DND-41 (cell line): ENCODE measurements at places on chromosomes 6 and 20.
A peak's percentile ranks its signal among the peaks of the same experiment; 100 is the strongest.

- DNase-seq: no peak
Measured at GRCh38 chr6:25301362-25301761, 22.2 kb downstream of the CARMIL1 start.

DNA sequence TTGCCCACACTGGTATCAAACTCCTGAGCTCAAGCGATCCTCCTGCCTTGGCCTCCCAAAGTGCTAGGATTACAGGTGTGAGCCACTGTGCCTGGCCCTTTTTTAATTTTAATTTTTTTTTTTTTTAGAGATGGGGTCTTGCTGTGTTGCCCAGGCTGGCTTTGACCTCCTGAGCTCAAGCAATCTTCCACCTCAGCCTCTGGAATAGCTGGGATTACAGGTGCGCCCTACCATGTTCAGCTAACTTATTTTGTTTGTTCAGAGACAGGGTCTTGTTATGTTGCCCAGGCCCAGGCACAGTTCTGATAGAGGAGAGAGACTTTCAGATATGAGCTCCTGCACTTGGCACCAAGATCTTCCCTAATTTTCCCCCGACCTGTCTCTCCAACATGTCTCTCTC lies 8.1 kb downstream of the PSORS1C2 start:
- no peak for DNase-seq

- DNase-seq: no peak
Measured at GRCh38 chr6:158619922-158620801, 24.4 kb downstream of the DYNLT1 start.

- DNase-seq: peak; percentile 9
Measured at GRCh38 chr6:85498596-85499258, 48.8 kb downstream of the NT5E start.

DNA sequence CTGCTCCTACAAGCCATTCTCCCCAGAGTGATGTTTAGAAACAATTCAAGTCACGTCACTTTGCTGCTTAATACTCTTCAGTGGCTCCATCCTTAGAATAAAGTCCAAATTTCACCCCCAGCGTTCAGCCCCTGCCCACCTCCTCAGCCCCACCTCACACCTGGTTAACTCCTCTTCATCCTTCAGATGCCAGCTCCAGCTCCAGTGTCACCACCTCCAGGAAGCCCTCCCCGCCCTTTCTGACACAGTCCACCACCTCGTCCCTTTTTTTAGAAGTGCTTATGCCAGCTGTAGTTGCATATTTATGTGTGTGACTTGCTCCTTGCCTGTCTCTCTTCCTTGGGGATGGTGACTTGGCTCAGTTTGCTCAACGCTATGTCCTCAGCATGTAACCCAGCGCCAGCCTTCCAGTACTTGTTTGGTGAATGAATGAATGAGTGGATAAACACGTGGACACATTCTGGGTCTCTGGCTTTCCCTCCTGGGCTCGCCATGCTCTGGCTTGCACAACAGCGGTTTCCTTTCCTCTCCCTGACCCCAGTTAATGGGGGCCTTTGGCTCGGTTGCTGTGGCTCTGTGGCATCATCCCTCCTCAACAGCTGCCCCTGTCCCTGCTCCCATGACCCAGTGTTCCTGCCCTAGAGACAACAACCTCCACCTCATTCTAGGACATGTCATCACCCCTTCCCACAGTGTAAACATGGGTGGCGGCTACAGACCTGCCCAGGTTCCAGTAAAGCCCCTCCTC lies 3.7 kb upstream of the IP6K3 start:
- DNase-seq: no peak

DNA sequence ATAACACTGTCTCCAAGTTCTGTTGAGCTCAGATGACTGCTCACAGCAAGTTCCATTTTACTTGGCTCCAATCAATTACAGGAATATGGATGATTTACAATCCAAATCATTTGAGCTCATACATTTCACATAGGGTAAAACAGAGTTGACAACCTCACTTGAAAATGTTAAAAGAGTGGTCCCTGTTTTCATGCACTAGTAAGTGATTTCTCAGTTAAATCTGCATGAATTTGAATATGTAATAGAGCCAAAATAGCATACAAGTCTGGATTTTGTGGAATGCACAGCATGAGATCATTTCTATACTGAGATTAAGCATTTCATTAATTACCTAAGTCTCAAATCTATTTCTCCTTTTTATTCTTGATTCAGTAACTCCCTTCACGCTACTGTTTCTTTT lies 217.6 kb downstream of the SIM1 start:
- no peak for DNase-seq

GRCh38 chr6:155174576-155175211 lies 89.1 kb upstream of the CLDN20 start:
- DNase-seq: peak; percentile 58

GRCh38 chr6:19789100-19789803 lies 47.9 kb upstream of the ID4 start:
- no peak for DNase-seq

GRCh38 chr20:34771680-34772081 lies 53.8 kb downstream of the NCOA6 start:
- no peak for DNase-seq

DNA sequence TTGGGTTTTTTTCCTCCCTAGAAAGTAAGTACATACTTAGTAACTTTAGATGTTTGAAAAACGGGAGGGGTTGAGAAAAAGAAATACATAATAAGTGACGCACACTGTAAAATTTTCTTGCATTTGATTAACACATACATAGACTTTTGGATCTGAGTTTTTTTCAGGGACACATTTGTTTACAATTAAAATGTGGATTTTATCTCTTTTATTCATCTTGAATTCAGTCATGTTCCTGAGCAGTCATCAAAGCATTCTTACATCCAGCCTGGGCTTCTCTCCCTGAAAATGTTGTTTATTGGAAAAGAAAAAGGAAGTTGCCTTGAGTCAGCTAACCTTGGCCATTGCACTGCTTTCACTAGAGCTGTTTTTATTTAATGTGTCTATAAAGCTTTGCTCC lies 8.7 kb upstream of the RPP40 start:
- no peak for DNase-seq

DNA sequence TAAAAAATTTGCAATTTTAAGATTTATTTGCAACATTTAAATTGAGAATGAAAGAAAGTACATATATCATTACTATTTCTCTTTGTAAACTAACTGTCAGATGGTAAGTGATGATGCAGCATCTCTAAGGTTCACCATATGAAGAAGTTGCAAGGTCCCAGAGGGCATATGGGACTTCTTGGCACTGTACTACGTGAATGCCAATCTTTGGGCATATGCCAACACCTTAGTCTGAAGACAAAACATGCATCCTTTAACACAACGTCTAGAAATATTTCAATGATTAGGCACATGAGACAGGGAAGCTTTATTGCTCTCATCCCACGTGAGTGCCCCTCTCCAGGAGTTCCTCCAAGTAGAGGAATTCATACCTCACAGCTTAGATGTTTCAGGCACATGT lies 66.8 kb downstream of the CDK19 start:
- DNase-seq: no peak

DNA sequence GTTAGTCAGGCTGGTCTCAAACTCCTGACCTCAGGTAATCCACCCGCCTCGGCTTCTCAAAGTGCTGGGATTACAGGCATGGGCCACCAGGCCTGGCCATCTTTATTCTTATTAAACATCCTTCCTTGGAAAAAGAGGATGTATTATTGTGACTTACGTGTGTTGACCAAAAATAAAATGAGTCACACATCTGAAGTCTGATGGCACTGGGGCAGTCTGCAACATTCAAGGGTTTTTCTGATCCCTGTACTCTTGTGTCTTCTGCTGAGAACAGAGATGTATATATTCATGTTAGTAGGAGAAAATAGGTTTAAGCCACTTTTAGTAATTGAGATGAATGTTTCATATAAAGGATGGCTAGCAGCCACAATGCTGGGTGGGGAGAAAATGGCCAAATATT lies 129.9 kb upstream of the RIPOR2 start:
- no peak for DNase-seq

DNA sequence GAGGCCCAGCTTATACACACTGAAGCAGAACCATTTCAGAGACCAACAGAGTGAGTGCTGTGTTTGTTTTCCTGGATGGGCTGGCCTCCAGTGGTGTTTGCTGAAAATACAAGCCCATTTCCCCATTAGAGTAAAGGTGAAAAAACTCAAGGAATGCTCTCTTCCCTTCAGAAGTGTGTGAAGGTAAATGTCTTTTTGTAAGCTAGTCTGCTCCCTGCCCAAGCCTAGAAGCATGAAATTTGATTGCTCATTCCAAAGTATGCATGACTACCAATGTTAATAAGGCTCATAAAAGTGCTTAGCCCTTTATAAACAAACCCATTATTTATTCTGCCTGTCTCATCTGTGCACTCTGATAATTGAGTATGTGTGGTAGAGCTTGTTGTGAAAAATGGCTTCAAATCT lies 59.1 kb downstream of the ADGRF1 start:
- DNase-seq: no peak

- DNase-seq: no peak
Measured at GRCh38 chr6:168815229-168815628, 374.2 kb downstream of the SMOC2 start.

- DNase-seq: no peak
Measured at GRCh38 chr20:51966296-51966971, 164.1 kb upstream of the SALL4 start.

DNA sequence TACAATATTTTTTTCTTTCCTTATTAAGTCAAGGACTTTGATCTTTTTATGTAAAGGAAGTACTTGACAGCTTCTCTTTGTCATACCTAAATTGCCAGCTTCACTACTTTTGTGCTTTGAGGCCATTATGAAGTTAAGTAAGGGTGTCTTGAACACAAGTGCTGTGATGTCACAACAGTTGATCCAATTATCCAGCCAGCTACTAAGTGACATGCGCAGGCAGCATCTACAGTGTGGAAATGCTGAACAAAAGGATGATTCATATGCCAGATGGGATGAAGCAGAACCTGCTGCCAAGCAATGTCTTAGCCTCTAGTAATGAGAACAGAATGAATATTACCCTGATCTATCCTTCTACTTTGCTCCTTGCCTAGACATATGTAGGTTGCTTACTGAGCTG lies 68.3 kb upstream of the TMEM244 start:
- DNase-seq: no peak
